ENCODE measurements at places on chromosomes 6 and 20. TPM values are rescaled to one million over a fixed set of nuclear protein-coding genes. Genes with fewer than 3 reads are reported as not detected.

Gene BHLHE23
- not detected for total RNA-seq

- H3K4me3 ChIP-seq: no peak overlapping the region
- no peak overlapping the region for H3K27ac ChIP-seq
- H3K4me1 ChIP-seq: no peaks in the 10 kb centered on the region
- DNase-seq: no peak
Measured at GRCh38 chr6:125562156-125562555, 187.3 kb upstream of the HEY2 start.

DNA sequence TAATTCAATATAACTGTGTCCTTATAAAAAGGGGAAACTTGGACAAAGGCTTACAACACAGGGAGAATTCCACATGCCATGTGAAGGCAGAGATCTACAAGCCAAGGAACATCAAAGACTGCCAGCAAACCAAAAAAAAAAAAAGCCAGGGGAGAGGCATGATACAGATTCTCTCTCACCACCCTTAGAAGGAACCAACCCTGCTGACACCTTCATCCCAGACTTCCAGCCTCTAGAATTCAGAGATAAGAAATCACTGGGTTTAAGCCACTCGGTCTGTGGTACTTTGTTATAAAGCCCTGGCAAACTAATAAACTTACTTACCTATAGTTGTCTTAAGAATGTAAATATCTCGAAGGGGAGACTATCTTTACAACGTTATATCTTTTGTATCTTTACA lies 4.4 kb downstream of the SERINC3 start:
- peaks cover 5% of the 10 kb centered on the region for H3K36me3 ChIP-seq
- peaks cover 46% of the 10 kb centered on the region for H3K4me1 ChIP-seq
- H3K4me3 ChIP-seq: peak overlapping the region; percentile 43
- no peak for DNase-seq

DNA sequence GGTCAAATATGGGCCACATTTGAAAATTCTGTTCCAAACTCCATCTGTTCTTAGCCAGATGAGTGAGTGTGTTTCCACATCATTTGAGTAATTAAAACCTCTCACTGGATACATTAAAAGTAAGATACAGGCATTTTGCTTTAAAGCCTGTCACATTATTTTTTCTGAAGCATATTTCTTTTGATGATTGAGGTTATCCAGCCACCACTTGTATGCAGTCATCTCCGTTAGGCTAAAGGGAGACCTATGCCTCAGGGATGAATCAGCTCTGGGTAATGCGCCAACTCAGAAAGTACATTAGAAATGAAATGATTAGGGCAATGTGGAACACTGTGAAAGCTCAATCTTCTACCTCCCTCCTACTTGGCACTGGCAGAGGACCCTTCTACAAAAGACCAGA lies 90.7 kb downstream of the SNAP25 start:
- peaks cover 25% of the 10 kb centered on the region for H3K27me3 ChIP-seq
- no peak for DNase-seq
- no peak overlapping the region for H3K27ac ChIP-seq
- H3K4me1 ChIP-seq: peaks cover 11% of the 10 kb centered on the region
- H3K36me3 ChIP-seq: peaks cover 5% of the 10 kb centered on the region
- no peak overlapping the region for H3K4me3 ChIP-seq

GRCh38 chr6:148323344-148323743 lies 19.3 kb upstream of the SASH1 start:
- peaks cover 2% of the 10 kb centered on the region for H3K4me1 ChIP-seq
- H3K4me3 ChIP-seq: no peak overlapping the region
- no peak overlapping the region for H3K27ac ChIP-seq
- H3K36me3 ChIP-seq: no peaks in the 10 kb centered on the region
- no peak for DNase-seq

DNA sequence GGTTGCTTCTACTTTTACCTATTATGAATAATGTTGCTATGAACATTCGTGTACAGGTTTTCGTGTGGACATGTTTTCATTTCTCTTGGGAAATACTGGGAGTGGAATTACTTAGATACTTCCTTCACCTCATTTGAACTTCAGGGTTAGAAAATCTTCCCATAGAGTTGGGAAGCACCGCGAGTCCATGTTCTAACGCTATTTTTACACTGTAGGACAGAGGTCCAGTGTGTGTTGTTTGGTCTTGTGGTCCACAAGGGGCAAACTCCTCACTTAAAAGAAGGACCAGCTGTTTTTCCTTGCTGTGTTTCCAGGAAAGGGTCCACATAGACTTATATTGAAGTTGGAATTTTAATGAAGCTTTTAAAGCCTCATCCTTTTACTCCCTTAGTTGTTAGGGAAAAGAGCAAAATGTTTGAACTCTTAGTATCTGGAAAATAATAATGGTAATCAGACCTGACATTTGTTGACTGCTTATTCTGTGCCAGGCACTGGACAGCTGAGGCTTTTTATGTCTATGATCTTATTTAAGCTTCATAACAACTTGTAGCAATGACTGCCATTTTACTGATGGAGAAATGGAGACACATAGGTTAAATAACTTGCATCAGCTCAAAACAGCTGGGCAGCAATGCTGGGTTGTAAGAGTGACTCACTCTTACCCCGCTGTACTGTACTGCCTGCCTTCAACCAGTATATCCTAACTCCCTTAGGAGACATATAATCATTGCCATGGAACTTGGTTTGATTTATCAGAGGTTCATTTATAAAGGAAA lies 52.0 kb downstream of the CDC5L start:
- peak overlapping the region; percentile 27 for H3K27ac ChIP-seq
- no peak for DNase-seq
- H3K4me1 ChIP-seq: peaks cover 5% of the 10 kb centered on the region
- H3K36me3 ChIP-seq: peaks cover 8% of the 10 kb centered on the region
- no peaks in the 10 kb centered on the region for H3K27me3 ChIP-seq

- peaks cover 45% of the 10 kb centered on the region for H3K27me3 ChIP-seq
- DNase-seq: no peak
- H3K36me3 ChIP-seq: peaks cover 2% of the 10 kb centered on the region
- H3K4me1 ChIP-seq: peaks cover 7% of the 10 kb centered on the region
- no peak overlapping the region for H3K4me3 ChIP-seq
Measured at GRCh38 chr20:57749869-57750268, 40.1 kb upstream of the PMEPA1 start.

GRCh38 chr6:146857180-146857979 lies 258.6 kb downstream of the ADGB start:
- H3K27me3 ChIP-seq: peaks cover 6% of the 10 kb centered on the region
- no peaks in the 10 kb centered on the region for H3K36me3 ChIP-seq
- peaks cover 6% of the 10 kb centered on the region for H3K4me1 ChIP-seq
- H3K27ac ChIP-seq: peak overlapping the region; percentile 41

Gene UNC5CL
- total RNA-seq: 4.9 TPM

GRCh38 chr6:136035378-136036070 lies 184.0 kb downstream of the PDE7B start:
- H3K36me3 ChIP-seq: no peaks in the 10 kb centered on the region
- H3K27me3 ChIP-seq: peaks cover 35% of the 10 kb centered on the region
- H3K4me3 ChIP-seq: no peak overlapping the region
- H3K4me1 ChIP-seq: peaks cover 11% of the 10 kb centered on the region
- no peak overlapping the region for H3K27ac ChIP-seq
- no peak for DNase-seq

Gene ITPR3
- total RNA-seq: 48.3 TPM

DNA sequence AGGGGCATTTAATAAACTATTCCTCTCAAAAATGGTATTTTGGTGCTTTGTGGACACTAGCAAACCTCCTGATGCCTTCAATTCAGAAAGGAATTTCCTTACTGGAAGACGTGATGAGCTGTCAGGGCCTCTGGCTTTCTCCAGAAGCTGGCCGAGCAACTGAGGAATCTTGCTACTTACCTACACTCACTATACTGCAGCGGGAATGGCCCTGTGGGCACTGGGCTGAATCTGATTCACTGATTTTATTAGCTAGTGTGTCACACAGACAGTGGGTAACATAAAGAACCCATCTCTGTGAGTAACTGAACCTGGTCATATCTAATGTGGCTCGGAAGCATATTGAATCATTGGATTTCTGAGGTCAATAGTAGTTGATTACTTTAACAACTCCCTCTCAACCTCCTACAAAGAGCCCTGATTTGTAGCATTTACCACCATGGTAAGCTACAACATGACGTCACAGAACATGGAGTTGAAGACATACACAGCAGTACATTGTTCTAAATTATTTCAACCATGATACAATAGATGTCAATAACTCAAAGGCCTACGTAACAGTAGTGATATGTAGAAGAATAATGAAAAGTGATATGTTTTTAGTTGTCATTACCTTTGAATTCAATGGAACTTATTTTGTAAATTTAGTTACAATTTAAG lies 232.1 kb downstream of the SYNE1 start:
- peaks cover 6% of the 10 kb centered on the region for H3K27me3 ChIP-seq
- no peak overlapping the region for H3K4me3 ChIP-seq
- H3K36me3 ChIP-seq: no peaks in the 10 kb centered on the region

Gene ZHX3
- total RNA-seq: 4.9 TPM

Gene MYB
- total RNA-seq: 3.7 TPM

Gene STMND1
- not detected for total RNA-seq

Gene TGM2
- total RNA-seq: 0.37 TPM

- H3K27ac ChIP-seq: no peak overlapping the region
- H3K36me3 ChIP-seq: peaks cover 4% of the 10 kb centered on the region
- no peak overlapping the region for H3K4me3 ChIP-seq
- peaks cover 8% of the 10 kb centered on the region for H3K27me3 ChIP-seq
- DNase-seq: no peak
- no peaks in the 10 kb centered on the region for H3K4me1 ChIP-seq
Measured at GRCh38 chr6:135897087-135897486, 45.6 kb downstream of the PDE7B start.

DNA sequence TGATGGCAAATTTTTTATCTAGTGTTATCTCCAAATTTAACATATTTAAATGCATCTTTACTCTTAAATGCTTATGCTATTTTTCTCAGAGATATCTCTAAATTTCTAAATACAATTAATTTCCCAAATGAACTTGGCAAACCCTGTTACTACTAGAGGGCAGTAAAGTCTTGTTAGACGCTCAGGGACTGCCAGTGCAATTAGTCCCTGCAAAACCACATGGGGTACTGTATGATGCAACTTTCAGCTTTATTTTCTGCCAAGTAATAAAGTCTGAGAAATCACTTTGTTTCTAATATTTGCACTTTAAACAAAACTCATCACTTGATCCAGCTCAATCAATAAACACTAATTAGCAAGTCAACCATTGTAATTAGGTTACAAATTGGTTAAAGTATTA lies 76.0 kb upstream of the ADGRB3 start:
- H3K27ac ChIP-seq: no peak overlapping the region
- no peak overlapping the region for H3K4me3 ChIP-seq
- no peaks in the 10 kb centered on the region for H3K4me1 ChIP-seq
- DNase-seq: no peak
- no peaks in the 10 kb centered on the region for H3K27me3 ChIP-seq

DNA sequence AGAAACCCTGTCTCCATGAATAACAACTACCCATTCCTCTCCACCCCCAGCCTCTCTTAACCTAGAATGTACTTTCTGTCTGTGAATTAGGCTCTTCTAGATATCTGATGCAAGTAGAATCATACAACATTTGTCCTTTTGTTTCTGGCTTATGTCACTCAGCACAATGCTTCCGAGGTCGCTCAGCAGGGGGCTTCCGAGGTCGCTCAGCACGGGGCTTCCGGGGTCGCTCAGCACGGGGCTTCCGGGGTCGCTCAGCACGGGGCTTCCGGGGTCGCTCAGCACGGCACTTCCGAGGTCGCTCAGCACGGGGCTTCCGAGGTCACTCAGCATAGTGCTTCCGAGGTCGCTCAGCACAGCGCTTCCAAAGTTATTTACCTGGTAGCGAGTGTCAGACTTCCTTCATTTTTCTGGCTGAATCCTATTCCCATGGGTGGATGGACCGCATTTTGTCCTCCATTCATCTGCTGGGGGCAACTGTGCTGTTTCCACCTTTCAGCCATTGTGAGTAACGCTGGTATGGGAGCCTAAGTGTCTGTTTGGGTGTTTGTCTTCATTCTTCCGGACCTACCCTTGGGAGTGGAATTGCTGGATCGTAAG lies 31.0 kb upstream of the BHLHE23 start:
- no peak overlapping the region for H3K27ac ChIP-seq
- DNase-seq: no peak
- H3K36me3 ChIP-seq: no peaks in the 10 kb centered on the region
- H3K4me3 ChIP-seq: no peak overlapping the region
- peaks cover 54% of the 10 kb centered on the region for H3K27me3 ChIP-seq
- peaks cover 6% of the 10 kb centered on the region for H3K4me1 ChIP-seq

DNA sequence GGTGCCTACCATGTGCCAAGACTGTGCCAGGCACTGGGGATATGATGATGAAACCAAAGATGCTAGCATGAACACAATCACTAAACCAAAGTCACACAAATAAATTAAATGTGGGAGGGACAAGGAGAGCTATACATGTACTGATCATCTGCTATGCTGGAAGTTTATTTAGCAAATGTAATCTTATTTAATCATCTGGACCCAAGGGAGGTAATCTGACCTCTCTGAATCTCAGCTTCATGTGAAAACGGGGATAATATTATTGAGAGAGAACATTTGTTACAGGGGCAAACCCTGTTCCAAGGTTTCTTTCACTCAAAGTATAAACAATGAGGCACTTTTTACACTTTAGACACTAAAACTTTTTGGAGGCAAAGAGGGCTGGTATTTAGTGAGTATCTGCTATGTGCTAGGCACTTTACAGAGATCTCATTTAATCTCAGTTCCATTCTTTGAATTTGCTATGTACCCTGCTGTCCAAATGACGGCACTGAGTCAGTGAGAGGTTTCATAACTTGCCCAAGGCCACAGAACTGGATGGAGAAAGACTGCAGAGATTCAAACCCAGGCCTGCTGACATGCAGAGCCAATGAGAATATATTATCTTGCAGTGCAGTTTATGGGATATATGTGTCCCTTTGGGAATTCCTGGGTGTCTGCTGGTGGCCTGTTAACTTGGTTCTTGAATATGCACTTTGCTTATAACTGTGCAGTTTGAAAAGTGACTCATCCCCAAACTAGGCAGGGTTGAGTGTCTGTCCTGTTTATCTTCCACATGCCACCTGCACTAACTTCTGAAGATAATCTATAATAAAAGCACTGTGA lies 3.3 kb upstream of the ASXL1 start:
- peaks cover 11% of the 10 kb centered on the region for H3K4me1 ChIP-seq
- H3K36me3 ChIP-seq: no peaks in the 10 kb centered on the region
- DNase-seq: no peak

DNA sequence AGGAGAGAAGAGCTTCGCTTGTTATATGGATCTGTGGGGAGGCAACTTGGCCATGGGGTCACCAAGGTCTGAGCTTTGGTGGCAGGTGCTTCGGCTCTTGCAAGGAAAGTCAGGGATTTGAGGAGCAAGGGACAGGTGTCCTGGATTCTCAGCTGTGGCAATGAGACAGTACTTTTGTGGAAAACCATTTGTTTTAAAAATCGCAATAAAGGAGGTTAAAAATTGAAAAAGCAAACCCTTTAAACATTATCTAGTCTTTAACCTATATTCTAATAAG lies 64.3 kb downstream of the NOL4L start:
- no peak for DNase-seq
- H3K4me1 ChIP-seq: peaks cover 36% of the 10 kb centered on the region
- H3K4me3 ChIP-seq: no peak overlapping the region
- no peaks in the 10 kb centered on the region for H3K27me3 ChIP-seq
- peak overlapping the region; percentile 86 for H3K27ac ChIP-seq

GRCh38 chr6:105804424-105804823 lies 281.7 kb upstream of the PRDM1 start:
- H3K36me3 ChIP-seq: peaks cover 2% of the 10 kb centered on the region
- peaks cover 14% of the 10 kb centered on the region for H3K4me1 ChIP-seq
- no peak overlapping the region for H3K27ac ChIP-seq
- H3K4me3 ChIP-seq: no peak overlapping the region
- no peaks in the 10 kb centered on the region for H3K27me3 ChIP-seq
- DNase-seq: no peak

Gene RIN2
- 1.2 TPM for total RNA-seq

Gene CAGE1
- 0.57 TPM for total RNA-seq

Data from T-helper 17 cell (primary cell).